Colonic mucosa (tissue), 4 donors: ENCODE measurements at places on chromosomes 12 and 14. TPM values are rescaled to one million over a fixed set of nuclear protein-coding genes. Genes with fewer than 3 reads are reported as not detected.

GRCh38 chr14:73943083-73943482, 6.8 kb downstream of the FAM161B start:
- DNase-seq, result peak; percentile 39

- DNase-seq, result peak; percentile 59
These were observed 1.8 kb upstream of the ZNF839 start for GRCh38 chr14:102317564-102318248.

- DNase-seq, result no peak
These were observed 44.6 kb upstream of the FZD10 start for GRCh38 chr12:130117701-130118100.

DNA sequence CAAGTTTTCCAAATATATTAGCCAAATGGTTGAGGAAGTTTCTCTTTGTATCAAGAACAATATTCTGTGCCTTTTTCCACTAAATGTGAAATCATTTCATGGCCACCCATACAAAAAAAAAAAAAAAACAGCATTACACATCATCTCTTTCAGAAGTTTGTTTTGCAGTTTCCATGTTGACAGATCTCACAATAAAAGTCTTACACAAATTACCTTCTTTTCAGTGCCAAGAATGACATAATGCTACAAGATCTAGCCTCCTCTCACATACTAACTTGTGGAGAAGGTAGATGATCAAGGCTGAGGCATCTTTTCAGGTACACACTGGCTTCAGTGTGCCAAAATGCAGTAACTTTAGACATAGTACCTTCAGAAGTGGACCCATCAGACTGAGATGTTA, 35.3 kb downstream of the PRKD1 start:
- no peak for DNase-seq

- DNase-seq, result no peak
These were observed 608 bp upstream of the PIANP start for GRCh38 chr12:6701078-6701768.

- DNase-seq, result no peak
These were observed 46.6 kb downstream of the PPFIA2 start for GRCh38 chr12:81712536-81712935.

DNA sequence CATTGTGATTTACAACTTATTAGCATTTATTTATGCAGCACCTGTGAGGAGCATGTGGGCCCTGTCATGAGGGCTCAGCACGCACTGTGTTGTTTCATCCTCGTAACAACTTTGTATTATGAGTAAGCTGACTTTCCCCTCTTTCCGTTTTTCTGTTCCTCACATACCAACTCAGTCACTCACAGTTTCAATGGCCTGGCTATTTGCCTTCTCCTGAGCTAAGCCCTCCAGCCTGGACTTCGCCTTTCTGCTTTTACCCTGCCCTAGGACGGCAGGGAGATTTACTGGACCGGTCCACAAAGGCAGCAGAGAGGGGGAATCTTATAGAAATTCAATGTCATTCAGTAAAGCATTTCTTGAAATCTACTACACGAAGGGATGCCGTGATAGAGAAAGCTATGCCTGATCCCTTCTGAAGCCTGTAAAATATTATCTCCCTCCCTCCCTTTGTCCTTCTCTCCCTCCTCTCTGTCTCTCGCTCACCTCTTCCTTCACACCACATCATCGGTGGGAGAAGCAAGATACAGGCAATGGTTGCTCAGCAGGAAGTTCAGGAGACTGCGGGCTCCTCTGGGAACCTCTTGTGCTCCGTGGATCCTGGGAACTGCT, 219.2 kb upstream of the TBX3 start:
- DNase-seq, result no peak

- DNase-seq, result no peak
These were observed 18.0 kb downstream of the GALNT9 start for GRCh38 chr12:132311201-132311915.

DNA sequence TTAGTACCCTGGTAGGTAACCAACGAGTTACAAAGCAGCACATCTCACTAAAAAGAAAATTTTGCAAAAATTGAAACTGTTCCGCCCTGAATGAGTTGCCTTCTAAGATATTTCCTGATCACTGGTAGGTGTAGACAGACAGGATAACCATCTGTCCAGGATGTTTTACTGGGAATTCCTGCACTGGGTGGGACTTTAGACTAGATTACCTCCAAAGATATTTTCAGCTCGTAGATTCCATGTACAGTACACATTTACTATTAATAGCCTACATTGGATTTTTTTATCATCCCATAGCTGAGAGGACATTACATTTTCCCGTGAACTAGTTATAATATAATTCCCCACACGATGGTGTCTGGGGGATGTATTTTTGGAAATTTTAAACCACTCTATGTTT, 139.6 kb downstream of the DYRK2 start:
- DNase-seq, result no peak

- DNase-seq, result peak; percentile 94
These were observed 105.2 kb upstream of the ATF7IP start for GRCh38 chr12:14260011-14260993.

GRCh38 chr12:32482226-32482625, 82.9 kb downstream of the FGD4 start:
- DNase-seq, result no peak

DNA sequence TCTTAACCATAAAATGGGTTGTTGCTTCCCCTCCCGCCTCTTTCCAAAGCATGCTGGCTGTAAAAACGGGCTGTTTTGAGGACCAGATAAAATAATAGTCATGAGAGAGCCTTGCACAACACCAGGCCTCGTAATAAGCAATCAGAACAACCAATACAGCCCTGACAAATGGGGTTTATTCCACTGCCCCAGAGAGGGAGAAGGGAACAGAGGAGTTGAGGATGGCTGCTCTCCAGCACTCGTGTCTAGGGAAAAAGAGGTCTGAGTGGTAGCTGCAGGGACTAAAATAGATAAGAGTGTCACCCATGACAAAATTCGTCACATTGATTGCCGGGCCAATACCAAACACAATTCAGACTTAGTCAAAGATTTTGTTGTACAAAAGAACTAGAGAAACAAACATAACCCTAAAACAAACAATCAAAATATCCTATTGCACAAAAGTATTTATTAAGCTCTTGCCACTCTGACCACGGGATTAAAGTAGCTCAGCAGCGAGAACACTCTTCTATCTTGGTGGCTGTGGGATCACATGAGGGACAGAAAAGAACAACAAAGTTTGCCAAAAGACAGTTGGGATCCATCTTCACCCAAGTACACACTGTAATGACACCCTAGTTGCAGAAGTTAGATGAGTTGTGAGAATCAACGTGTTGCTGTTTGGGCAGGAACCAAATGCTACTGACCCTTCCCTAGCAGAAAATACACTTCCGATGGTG, 188.0 kb downstream of the FOXN3 start:
- no peak for DNase-seq

- DNase-seq, result no peak
These were observed 2.3 kb upstream of the GARIN2 start for GRCh38 chr14:67186789-67187584.

DNA sequence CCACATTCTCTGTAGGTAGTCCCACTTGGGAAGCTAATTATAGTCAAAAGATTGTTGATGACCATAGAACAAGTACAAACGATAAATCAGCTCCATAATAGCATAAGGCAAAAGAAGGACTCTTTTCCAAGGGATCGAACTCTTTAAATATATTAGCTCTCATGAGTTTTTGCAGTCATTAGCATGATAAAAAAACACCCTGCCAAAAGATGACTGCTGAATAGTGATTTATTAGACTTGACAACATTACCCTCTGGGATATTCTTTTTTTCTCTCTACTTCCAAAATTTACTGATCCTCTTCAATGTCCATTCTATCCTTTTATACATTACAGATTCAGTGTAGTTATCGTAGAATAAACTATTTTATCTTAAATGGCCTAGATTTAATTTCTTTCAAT, 14.2 kb downstream of the EPYC start:
- DNase-seq, result no peak

GRCh38 chr12:124548854-124549378, 18.5 kb downstream of the NCOR2 start:
- DNase-seq, result peak; percentile 58

DNA sequence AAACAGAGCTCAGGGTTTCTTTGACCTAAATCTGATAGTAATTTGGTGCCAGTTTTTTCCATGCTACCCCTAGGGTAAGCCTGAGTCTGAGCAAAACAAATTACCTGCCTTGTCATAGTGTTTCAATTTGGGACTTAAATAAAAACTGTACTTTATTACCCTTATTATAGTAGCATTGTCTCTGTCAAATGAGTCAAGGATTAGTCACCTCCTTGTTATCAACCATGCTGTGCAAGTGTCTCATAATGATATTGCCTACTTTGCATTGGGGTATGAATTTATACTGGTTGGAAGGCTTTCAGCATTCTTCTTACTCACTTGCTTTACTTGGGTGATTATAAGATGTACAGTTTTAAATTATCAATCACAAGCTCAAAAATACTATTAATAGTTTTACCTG, 380.0 kb downstream of the LRFN5 start:
- DNase-seq, result no peak

GRCh38 chr12:46963977-46964971, 115.1 kb upstream of the PCED1B start:
- no peak for DNase-seq

DNA sequence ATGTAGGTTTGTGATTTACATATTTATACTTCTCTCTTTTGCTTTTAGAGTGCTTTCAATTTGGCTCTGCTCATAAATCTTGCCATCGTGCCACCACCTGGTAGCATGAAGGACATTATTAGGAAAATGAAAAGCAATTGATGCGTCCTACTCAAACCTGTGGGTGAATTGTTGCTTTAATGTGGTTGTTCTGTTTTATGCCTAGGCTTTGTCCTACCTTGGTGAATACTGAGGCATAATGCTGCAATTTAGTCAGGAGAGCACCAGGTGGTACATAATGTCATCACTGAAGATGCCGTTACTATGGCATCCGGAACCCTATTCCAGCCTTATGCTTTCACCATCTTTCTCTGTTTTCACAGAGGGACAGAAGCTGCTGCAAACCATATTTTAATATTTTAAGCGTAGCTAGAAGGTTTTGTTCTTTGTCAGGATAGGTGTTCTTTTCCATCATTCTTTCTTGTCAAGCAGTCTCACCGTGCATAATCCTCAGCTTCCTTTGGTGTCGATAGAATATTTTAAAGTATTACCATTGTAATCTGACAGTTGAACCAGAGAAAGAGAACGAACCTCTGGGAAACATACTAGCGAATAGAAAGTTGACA, 68.5 kb upstream of the PKP2 start:
- DNase-seq, result no peak

GRCh38 chr14:95226801-95227200, 69.5 kb upstream of the DICER1 start:
- no peak for DNase-seq

GRCh38 chr12:46491548-46491947, 119.0 kb upstream of the SLC38A2 start:
- DNase-seq, result no peak

- DNase-seq, result no peak
These were observed 85.6 kb downstream of the SMOC1 start for GRCh38 chr14:69964841-69965240.

DNA sequence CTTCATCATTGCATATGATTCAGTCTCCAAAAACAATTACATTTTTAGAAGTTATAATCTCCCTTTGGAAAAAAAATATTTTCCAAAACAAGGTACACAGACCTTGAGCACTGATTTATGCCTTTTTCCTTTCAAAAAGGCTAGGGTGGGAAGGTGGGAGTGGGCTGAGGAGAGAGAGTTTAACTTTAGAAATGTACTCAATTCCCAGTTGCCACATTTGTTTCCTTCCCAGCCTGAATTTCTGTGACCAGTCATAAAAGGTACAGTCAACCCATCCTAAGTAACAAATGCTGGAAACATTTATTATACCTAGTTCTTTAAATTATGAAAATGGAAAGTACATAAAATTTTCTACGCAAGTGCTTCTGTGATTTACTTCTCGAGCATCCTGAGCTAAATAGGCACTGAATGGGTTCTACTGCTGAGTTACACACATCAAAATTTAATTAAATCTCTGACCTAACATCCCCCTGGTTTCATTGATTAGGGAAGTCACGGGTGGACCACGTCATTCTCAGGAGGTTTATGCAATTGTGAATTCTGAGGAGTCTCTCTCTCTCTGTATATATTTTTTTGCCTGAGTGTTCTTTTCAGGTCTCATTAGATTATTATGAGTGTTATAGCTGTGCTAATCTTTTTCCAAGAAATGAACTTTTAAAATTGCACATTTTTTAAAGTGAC, 371.8 kb downstream of the BTG1 start:
- DNase-seq, result no peak

DNA sequence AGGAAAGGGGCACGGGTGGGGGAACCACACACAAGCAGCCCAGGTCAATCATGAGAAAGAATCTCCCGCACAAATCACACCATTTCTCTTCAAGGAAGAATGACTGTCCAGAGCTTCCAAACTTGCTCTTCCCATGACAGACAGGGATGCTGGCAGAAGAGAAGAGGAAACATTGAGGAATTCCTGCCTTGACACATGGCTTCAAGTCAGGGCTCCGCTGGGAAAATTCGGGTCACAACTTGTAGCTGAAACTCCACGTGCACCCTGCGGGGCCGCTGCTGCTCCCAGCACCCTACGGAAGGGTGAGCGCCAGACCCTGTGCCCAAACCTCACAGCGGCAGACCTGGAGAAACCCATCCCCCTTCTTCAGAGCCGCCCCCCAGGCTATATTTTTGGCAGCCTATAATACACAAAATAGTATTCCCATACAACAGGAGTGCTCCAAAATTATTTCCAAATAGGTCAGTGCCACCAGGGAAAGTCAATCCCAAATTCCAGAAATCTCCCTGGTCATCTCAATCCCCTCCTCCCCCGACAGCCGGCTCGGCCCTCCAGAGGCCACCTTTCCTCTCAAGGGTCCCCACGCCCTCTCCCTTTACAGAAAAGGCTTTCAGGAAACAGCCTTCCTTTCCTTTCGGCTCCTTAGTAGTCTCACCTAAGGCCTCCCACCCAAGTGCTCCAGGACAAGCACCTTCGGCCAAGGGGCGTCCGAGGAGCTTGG, 1.3 kb downstream of the TMEM132D start:
- no peak for DNase-seq

Gene NEUROD4
- total RNA-seq, result not detected

Gene TDRD9
- 0.44 TPM for total RNA-seq

Gene CD163L1
- total RNA-seq, result 4.2 TPM

Gene TC2N
- total RNA-seq, result 93.4 TPM

Gene PTHLH
- total RNA-seq, result 0.58 TPM

Gene MAP3K9
- total RNA-seq, result 13.0 TPM

Gene BDKRB1
- 5.5 TPM for total RNA-seq

Gene DNAJC22
- total RNA-seq, result 34.2 TPM

Gene HOXC5
- total RNA-seq, result not detected

Gene RNF31
- total RNA-seq, result 70.4 TPM

Gene USP44
- total RNA-seq, result 0.22 TPM

Gene SERPINA6
- 3.4 TPM for total RNA-seq

Gene CABP1
- total RNA-seq, result 0.77 TPM

Gene PPTC7
- 34.9 TPM for total RNA-seq
